ENCODE measurements at places on chromosomes 4 and X. TPM values are rescaled to one million over a fixed set of nuclear protein-coding genes. Genes with fewer than 3 reads are reported as not detected.

The SPARCL1 gene
- polyA plus RNA-seq = 8.6 TPM

The S100P gene
- polyA plus RNA-seq = 5.0 TPM

The CXorf49 gene
- polyA plus RNA-seq = not detected

The ARL9 gene
- 1.9 TPM for polyA plus RNA-seq

The NPY2R gene
- 0.89 TPM for polyA plus RNA-seq

The FAM236B gene
- not detected for polyA plus RNA-seq

The PDK3 gene
- polyA plus RNA-seq = 9.1 TPM

The TREX2 gene
- 0.21 TPM for polyA plus RNA-seq

The RNF128 gene
- polyA plus RNA-seq = 13.9 TPM

The GPAT3 gene
- polyA plus RNA-seq = 24.8 TPM

The RAB9B gene
- 2.7 TPM for polyA plus RNA-seq

The PARM1 gene
- polyA plus RNA-seq = 58.6 TPM

The ATG4A gene
- polyA plus RNA-seq = 14.3 TPM

The TRIM75 gene
- not detected for polyA plus RNA-seq

The EDA gene
- 5.8 TPM for polyA plus RNA-seq

GRCh38 chr4:7821245-7822136 is 118.2 kb downstream of the AFAP1 start:
- DNase-seq = no peak

DNA sequence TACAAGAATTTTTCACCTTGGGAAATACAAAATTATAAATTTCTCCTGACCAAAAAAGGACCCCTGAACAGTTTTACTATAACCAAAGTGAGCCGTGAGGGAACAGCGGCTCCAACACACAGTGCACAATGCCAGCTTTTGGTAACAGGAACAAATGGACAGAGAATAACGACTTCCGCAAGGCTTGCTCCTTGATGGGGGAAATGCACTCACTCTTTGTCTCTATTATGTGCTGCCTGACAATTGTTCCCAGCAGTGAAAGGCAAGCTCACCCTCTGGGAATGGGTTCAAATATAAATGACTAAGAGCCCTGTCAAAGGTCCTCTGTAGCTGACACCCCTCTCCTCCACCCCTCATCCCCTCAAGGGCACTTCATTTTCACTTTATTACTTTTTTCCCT is 325.8 kb upstream of the GALNT7 start:
- DNase-seq = no peak

DNA sequence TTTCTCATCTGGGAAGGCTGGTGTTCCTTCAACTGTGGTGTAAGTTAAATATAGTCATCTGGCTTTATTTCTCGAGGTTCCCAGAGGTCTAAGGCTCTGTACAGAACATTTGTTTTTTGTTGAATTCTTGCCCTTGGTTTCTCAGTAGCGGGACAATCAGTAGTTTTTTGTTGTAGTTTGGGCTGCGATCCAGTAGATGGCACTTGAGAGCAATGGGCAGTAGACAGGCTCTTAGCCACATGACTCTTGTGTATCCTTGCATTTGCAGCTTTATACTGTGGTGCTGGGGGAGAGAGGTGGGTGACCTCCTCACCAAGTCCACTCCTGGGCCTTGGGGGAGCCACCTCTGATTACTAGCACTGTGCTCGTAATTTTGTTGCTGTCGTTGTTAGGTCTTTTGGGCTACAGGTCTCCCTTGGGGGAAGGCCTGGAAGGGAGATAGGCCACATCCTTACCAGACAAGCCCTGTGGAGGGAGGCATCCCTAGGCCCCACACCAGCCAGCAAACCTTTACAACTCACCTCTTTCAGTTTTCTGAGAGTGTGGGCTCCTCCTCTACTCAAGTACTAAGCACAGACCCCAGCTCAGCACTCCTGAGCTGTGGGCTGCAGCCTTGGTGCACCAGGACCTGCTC is 8.1 kb downstream of the ETDB start:
- DNase-seq = no peak

- DNase-seq = peak; percentile 33
Measured at GRCh38 chr4:19577097-19577496, 674.6 kb upstream of the SLIT2 start.

DNA sequence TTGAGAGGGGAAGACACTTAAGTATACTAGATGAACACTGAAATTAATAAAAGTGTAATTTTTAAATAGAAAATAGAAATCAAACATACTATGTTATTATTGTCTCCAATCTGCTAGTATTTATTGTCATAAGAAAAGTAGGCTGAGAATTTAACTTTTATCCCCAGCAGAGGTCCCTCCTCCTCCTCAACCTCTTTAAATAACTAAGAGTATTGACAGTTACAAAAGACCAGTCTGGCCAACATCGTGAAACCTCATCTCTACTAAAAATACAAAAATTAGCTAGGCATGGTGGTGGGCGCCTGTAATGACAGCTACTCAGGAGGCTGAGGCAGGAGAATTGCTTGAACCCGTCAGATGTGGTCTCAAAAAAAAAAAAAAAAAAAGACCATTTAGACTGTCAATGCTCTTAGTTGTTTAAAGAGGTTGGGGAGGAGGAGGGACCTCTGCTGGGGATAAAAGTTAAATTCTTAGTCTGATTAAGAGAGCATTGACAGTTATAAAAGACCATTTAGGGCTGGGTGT is 4.2 kb downstream of the SLC30A9 start:
- DNase-seq = no peak

- DNase-seq = no peak
Measured at GRCh38 chrX:113510586-113510985, 670.0 kb upstream of the AMOT start.

DNA sequence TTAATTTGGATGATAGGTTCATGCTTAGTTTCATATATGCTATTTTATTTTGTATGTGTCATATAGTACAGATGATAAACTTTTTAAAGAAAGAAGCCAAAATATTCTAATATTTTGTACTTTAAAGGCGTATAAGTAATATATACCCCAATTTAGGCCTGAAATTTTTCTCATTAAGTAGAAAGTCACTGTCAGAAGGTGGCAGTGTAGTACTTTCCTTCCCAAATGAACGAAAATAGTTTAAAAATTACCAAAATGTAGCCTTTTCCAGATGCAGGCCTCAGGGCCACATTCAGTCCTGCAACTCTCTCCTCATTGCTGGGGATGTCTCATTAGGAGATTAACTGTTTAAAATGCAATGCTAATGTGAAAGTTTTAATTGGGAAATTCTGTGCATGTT is 1263.6 kb downstream of the C4orf33 start:
- DNase-seq = no peak

DNA sequence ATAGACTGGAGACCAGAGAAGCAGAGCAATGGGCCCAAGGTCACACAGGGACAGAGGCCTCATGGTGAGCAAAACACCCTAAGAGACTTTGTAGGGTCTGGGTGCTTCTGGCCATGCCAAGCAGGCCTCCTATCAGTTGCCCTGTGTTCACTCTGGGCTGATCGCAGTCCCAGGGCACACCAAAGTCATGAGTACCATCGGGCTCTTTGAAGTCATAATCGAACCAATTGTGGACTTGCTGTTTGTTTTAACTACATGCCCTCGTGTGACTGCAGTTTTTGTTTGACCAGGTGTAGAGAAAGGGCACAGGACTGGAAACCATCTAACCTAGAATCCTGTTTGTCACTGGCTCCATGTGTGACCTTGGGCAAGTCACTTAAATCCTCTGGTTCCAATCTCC is 172.5 kb upstream of the CPEB2 start:
- no peak for DNase-seq

DNA sequence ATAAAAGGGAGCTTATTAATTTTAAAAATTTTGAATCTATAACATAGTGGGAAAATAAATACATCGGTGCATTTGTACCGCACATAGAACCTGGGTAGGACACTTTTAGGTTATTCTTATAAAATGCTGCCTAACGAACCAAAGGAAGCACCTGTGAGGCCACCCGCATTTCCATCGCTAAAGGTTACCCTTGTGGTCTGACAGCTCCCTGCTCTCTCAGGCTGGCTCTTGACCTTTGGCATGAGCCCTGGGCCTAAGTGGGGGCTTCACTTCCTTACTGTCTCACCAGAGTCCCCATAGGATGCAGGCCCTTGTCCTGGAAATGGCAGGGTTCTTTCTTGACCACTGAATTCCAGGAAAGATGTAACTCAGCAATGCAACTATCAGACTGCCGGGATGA is 46.0 kb downstream of the HADH start:
- DNase-seq = no peak

- no peak for DNase-seq
Measured at GRCh38 chr4:173508386-173509035, 21.5 kb downstream of the HAND2 start.

- DNase-seq = no peak
Measured at GRCh38 chr4:55727746-55728145, 91.6 kb upstream of the NMU start.

- no peak for DNase-seq
Measured at GRCh38 chrX:136336623-136337022, 35.9 kb downstream of the ADGRG4 start.

- no peak for DNase-seq
Measured at GRCh38 chrX:49053223-49054072, 5.4 kb upstream of the CCDC120 start.

- DNase-seq = no peak
Measured at GRCh38 chr4:6390356-6390755, 82.1 kb downstream of the PPP2R2C start.

DNA sequence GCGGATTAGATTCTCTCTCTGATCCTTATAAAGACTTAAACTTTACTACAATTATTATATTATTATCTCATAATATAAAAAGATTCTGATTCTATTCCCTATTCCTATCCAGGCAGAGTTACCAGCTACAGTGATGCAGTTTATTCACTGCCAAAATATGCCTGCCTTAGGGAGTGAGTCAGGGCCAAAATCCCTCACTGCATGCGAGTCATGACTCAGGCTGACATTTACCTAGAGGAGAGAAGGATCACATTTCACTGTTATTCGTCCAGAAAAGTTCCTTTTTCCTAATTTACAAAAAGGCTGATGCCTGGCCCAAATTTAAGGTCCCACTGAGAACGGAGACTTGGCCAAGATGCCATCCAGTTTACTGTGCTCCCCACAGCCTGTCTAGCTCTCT is 168.5 kb upstream of the LDB2 start:
- no peak for DNase-seq

- DNase-seq = no peak
Measured at GRCh38 chrX:56853436-56853835, 124.4 kb downstream of the NBDY start.

GRCh38 chrX:138917781-138918180 is 206.3 kb upstream of the FGF13 start:
- no peak for DNase-seq

- no peak for DNase-seq
Measured at GRCh38 chr4:118968813-118969212, 80.2 kb downstream of the SYNPO2 start.

DNA sequence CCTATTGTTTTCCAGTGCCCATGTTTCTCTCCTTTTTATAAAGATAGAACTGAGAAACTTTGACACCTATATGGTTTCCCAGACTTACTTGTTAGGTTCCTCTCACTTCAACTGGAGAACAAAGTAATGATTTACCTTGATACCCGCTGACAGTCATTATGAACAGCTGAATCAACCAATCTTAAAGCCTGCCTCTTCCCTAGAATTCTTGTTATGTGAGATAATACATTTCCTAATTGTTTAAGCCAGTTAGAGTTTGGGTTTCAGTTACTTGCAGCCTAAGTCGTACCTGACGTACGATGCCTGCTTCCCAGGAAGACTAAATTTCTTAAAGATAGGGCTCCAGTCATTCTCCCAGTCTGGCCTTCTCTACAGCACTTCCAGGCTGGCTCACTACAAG is 97.3 kb downstream of the SHROOM4 start:
- DNase-seq = no peak

GRCh38 chr4:15913631-15913970 is 24.9 kb downstream of the FGFBP1 start:
- no peak for DNase-seq

- no peak for DNase-seq
Measured at GRCh38 chr4:20615486-20616260, 84.6 kb upstream of the PACRGL start.

GRCh38 chr4:7908668-7909067 is 31.0 kb downstream of the AFAP1 start:
- no peak for DNase-seq

GRCh38 chr4:16133406-16133805 is 49.6 kb upstream of the PROM1 start:
- DNase-seq = no peak

- DNase-seq = no peak
Measured at GRCh38 chr4:2378898-2379297, 39.5 kb downstream of the ZFYVE28 start.

DNA sequence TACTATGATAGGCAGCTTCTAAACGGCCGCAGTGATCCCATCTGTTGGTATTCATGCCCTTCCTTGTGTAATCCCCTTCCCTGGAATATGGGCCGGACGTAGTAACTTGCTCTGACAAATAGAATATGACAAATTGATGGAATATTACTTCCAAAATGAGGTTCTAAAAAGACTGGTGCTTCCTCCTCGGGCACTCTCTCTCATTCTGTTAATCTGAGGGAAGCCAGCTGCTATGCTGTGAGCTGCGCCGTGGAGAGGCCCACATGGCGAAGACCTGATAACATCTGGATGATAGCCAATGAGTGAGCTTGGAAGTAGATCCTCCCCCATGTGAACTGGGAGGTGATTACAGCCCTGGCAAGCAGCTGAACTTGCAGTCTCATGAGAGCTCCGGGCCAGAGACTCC is 27.2 kb upstream of the SLC25A4 start:
- DNase-seq = peak; percentile 65

DNA sequence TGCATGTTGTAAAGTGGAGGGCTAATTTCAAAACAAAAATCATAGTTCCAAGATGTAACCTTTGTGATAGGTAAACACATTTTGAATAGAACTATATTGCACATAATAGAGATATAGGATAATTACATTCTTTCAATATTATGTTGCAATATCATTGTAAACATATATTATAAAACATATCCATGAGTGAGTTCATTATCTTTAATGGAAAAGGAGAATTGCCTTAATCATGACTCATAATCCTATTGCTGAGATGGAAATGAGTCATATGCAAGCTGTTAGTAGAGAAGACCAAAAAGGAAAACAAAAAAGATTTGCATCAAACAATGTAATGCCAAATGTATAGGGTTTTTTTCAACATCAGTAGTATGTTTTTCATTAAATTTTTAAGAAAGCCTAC is 73.7 kb upstream of the WDR44 start:
- DNase-seq = no peak

GRCh38 chr4:86334020-86334750 is 25.7 kb downstream of the MAPK10 start:
- DNase-seq = no peak

GRCh38 chrX:71222929-71223328 is at the start of gene GJB1:
GJB1 (plus strand) TSS chrX:71223224; CDS start chrX:71223708, 484 bp downstream.
- DNase-seq = no peak

DNA sequence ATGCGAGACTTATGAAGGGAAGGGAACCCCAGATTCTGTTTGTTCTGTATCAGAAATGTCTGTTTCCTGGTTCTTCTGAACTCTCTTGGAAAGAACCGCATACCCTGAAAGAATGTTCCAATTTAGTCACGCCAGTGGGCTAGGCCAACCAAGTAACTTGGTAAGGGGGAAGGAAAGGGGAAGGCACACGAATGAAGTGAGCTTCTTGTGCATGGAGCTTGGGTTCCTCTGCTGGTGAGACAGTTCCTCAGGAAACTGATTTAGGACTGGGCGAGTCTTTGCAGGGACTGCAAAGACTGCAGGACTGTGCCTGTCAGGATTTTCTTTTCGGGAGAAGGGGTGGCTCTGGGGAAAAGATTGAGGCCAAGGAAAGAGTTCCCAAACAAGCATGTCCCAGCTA is 35.6 kb downstream of the FRMPD3 start:
- no peak for DNase-seq

GRCh38 chrX:27728291-27728690 is 79.5 kb upstream of the MAGEB10 start:
- DNase-seq = no peak

Measured in right renal cortex interstitium (tissue), 3 donors.